Endothelial cell (in vitro differentiated cells): ENCODE measurements at places on chromosomes 5 and 9. TPM values are rescaled to one million over a fixed set of nuclear protein-coding genes. Genes with fewer than 3 reads are reported as not detected.

CATSPER3 gene
- 0.33 TPM for total RNA-seq

TPPP gene
- total RNA-seq = 0.05 TPM

DNA sequence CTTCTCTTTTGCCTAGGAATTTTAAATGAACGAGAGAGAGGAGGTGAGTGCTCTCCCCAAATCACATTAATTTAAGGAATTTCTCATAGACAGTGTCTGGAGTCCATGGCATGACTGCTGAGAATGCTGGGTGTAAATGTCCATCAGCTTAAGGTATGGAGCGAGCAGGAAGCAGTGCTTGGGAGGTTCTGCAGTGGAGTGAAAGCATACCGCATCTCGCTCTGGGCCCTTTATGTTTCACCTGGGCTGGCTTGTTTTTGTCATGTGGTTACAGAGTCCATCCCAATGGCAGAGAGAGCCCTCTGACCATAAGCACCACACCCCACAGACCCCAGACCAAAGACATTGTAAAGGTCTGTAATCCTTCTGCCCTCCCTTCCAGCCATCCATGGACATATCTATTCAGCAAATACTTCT is 20.6 kb upstream of the TNFAIP8 start:
- no peak for DNase-seq

- no peak for DNase-seq
Observed at GRCh38 chr9:5587024-5587423, 41.9 kb upstream of the RIC1 start.

DNA sequence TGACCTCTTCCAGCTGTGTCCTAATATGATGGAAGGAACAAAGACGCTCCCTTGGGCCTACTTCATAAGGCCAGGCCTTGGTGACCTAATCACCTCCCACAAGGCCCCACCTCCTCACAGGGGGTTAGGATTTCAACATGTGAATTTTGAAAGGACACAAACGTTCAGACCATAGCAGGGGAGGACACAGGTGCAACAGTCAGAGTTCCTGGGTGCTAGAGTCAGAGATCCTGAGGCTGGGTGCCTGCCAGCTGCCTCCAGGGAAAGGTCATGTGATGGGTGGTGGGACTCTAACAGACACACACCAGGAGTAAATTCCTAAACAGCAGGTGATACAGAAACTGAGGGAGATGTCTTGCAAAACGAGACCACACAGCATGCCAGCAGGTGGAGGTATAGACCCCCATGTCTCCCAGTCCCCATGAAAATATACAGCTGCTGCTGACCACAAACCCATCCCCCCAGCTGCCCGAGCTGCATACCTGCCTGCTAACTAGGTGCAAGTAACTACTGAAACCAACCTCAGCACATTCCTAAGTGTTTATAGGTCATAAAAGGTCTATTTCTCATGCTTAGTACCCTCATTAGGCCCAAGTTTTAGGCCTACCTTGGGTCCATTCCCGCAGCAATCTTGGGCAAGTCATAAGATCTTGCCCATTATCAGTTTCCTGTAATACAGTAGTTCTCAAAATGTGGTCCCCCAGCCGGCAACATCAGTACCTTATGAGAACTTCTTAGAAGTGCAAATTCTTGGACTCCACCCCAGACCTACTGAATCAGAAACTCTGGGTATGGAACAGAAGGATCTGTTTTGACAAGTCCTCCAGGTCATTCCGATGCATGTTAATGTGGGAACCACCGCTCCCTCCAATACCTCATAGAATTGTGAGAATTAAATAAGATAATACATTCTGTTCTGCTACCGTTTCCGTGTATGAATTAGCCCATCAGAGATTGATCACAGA is 245.3 kb downstream of the ENC1 start:
- DNase-seq = peak; percentile 25

RNF183 gene
- not detected for total RNA-seq

BTNL8 gene
- total RNA-seq = 0.59 TPM

- no peak for DNase-seq
Observed at GRCh38 chr5:128770907-128771306, 194.4 kb upstream of the SLC27A6 start.

GRCh38 chr9:34675048-34675714 is 12.7 kb upstream of the CCL27 start:
- DNase-seq = peak; percentile 89

- DNase-seq = no peak
Observed at GRCh38 chr9:14584571-14584970, 108.7 kb downstream of the ZDHHC21 start.

- peak; percentile 27 for DNase-seq
Observed at GRCh38 chr9:95874989-95875304, 544 bp upstream of the ERCC6L2 start.

SNCB gene
- 0.80 TPM for total RNA-seq

DNA sequence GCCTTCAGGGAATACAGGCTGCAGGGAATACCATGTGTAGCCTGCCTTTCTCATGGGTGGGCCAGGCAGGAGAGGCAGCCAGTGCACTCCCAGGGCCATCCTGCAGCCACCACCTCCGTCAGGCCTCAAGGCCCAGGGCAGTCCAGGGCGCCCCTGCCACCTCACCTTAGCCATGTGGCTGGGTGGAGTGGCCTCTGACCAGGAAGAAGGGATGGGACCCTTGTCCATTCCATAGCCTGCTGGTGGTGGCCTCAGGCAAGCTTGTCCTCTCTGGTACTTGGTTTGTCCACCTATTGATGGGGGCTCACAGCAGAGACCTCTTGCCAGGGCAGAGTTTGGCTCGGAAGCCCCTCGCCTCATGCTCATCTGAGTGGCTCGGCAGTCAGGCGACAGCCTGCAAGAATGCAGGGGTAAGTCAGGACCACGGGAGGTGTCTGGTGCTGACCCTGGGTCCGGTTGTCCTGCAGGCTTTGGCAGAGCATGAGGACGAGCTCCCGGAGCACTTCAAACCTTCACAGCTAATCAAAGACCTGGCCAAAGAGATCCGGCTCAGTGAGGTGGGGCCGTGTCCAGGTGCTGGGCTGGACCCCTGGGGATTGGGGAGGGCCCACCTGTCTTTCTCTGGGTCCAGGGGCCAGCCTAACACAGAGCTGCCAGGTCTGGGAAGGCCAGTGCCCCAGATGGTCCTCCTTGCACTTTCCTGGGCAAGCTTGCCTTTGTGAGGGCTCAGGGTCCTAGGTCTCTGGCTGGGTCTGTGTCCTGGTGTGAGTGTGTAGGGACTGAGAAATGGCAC is 82.9 kb downstream of the PHF2 start:
- no peak for DNase-seq

HMGCS1 gene
- 192 TPM for total RNA-seq

GRCh38 chr5:32421075-32421474 is 23.5 kb downstream of the ZFR start:
- no peak for DNase-seq

DNA sequence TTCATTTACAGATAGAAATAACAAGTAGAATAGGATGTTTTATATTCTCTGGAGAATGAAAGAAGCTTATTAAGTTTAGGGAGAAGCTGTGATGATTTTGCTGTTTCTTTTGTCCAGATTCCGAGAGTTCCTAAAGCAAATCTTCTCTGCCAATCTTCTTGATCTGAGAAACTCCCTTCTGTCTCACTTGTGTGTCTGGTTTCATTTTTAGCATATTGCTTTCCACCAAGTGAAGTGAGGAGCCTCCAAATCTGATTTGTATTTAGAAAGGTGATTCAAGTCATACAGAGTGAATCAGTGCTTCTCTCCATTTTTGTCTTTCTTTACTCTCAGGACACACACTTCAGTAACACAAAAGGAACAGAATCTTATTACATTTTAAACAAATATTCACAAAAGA is 48.4 kb downstream of the STX17 start:
- no peak for DNase-seq

- DNase-seq = no peak
Observed at GRCh38 chr9:87201351-87201751, 254.0 kb upstream of the GAS1 start.

- no peak for DNase-seq
Observed at GRCh38 chr9:101832486-101832885, 94.0 kb upstream of the GRIN3A start.

DNA sequence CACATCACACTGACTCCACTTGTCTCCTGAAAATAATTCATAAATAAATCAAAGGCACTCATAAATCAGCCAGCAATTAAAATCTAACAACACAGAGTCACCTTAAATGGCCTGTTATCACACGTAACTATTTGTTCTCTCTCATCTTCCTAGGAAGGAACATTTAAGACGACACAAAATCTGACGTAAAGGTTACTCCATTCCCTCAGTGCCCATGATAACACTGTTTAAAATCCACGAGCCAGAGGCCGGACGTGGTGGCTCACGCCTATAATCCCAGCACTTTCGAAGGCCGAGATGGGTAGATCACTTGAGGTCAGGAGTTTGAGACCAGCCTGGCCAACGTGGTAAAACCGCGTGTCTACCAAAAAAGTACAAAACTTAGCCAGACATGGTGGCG is 56.4 kb downstream of the MYO10 start:
- DNase-seq = no peak

ZNG1A gene
- 46.7 TPM for total RNA-seq

PAIP2 gene
- 71.5 TPM for total RNA-seq

FRMD3 gene
- 0.59 TPM for total RNA-seq

DNA sequence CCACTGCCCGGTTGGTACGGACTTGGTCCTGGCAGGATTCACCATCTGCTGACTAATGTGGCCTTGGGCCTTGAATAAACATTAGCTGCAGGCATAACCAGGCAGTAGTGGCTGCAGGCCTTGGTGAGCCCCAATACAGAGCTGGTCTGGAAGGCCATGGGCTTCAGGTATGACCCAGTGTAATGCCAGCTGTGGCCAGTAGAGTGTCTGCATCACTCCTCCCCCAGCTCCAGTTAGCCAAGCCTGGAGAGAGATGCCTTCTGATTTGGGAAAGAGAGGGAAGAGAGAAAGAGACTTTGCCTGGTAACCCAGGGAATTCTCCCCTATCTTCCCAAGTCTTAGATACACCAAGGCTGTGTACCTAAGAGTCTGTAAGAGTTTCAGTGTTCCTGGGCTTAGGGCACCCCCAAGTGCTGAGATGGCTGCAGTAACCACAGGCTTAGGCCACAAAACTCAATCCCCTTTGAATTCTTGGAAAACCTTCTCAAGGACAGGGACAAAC is 5.6 kb upstream of the C5 start:
- DNase-seq = peak; percentile 38

JAKMIP2 gene
- total RNA-seq = 4.3 TPM

DNA sequence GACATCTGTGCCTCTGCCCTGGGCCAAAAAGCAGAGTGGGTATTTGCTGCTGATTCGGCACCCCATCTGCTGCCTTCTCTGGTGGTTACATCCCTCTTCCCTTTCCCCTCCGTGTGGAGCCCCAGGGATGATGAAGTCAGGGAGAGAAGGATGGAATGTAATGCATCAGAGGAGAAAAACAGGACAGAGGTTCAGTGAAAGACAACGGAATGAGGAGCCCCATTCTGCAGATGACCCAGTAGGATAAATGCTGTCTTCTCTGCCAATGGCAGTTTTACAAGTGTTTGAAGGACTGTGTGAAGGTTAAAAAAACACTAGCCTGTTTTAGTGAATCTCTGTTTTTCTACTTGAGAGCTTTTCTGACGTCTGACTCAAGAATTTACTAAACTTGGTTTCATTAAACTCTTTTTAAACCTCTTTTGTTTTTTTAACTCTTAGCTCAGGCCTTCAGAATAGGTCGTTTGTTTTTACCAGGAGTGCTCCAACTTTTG is 86.3 kb downstream of the NLN start:
- no peak for DNase-seq

DNA sequence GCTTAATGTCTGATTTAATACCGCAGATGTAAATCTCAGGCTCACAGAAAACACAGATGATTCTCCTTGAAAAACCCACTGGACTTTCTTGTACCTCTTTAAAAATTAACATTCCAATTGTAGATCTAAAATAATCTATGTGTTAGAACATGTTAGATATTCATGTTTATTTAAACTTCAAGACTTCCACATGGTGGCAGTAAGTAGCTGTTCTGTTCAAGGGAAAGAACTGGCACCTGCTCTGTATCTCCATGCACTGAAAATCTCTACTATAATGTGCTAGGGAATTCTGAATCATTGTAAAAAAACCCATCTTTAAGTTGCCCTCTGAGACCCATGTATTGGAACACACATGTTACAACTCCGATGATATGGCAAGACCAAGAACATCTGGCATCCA is 366.9 kb downstream of the DMRTA1 start:
- no peak for DNase-seq

- DNase-seq = no peak
Observed at GRCh38 chr9:82284758-82285157, 296.2 kb downstream of the SPATA31D1 start.

- no peak for DNase-seq
Observed at GRCh38 chr5:179113143-179113530, 53.0 kb downstream of the ZNF354C start.

GRCh38 chr5:17978954-17979353 is 344.7 kb downstream of the TAF11L14 start:
- no peak for DNase-seq

- DNase-seq = no peak
Observed at GRCh38 chr9:8254541-8254940, 455.0 kb upstream of the DMAC1 start.

LIX1 gene
- total RNA-seq = 0.46 TPM

EFNA5 gene
- 8.8 TPM for total RNA-seq

ITK gene
- not detected for total RNA-seq

FXN gene
- 14.4 TPM for total RNA-seq

DNA sequence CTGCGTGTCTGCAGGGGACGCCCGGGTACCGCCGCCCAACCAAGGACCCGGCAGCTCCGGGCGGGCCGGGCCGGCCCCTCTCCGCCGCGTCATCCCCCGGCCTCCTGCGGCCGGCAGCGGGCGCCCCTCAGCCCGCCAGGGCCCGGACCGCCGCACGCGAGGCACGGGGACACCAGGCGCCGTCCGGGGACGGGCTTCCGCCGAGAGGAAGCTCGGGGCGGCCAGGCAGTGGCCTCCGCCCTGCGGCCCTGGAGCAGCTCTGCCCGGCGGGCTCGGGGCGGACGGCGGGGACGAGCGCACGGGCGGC is 373 bp downstream of the FBXW5 start:
- DNase-seq = no peak

TRAF1 gene
- total RNA-seq = 1.4 TPM

UGCG gene
- 14.1 TPM for total RNA-seq

DNA sequence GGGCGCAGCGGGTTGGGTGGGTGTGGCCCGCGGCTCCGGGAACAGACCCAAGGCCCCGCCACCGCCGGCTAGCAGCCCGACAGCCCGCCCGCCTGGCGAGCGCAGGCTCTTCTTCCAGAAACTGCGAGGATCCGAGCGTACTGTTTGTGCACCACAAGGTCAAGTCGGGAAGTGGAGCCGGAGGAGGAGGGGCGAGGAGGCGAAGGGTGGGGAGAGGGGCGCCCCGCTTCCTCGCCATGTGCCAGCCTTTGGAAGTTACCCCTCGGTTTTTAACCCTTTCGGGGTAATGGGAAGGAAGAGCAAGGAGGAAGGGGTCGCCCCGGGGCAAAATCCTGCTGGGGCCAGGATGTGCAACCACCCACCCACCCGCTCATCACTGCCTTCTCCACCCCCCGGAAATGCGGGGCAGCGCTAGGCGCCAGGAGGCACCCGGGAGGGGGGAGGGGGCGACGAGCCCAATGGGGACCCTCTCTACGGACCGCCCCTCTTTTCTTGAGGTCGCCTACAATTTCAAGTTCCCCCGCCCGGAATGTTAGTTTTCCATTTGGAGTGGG is 1.1 kb upstream of the JADE2 start:
- DNase-seq = peak; percentile 46
